ENCODE measurements at places on chromosomes 12 and 14. TPM values are rescaled to one million over a fixed set of nuclear protein-coding genes. Genes with fewer than 3 reads are reported as not detected.

Gene ESPL1
- 34.3 TPM for total RNA-seq

Gene CLEC2B
- 1.0 TPM for total RNA-seq

Gene AMDHD1
- 1.1 TPM for total RNA-seq

Gene TBX5
- not detected for total RNA-seq

Gene HSPB8
- total RNA-seq = not detected

Gene BTG1
- 25.2 TPM for total RNA-seq

Gene SIX1
- 0.28 TPM for total RNA-seq

Gene PDE3A
- 0.47 TPM for total RNA-seq

Gene RBP5
- not detected for total RNA-seq

Gene PSMB5
- 154 TPM for total RNA-seq

DNA sequence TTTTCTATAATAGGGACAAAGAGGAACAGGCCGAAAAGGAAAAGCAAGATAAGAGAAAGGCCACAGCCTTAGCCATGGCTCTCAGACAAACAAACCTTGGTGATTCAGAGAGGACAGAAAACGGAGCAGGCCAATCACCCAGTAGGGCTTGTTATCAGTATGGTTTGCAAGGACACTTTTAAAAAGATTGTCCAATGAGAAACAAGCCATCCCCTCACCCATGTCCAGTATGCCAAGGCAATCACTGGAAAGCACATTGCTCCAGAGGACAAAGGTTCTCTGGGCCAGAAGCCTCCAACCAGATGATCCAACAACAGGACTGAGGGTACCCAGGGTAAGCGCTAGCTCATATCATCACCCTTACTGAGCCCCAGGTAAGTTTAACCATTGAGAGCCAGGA, 243.8 kb upstream of the BTG1 start:
- no peaks in the 10 kb centered on the region for H3K36me3 ChIP-seq
- no peaks in the 10 kb centered on the region for H3K4me1 ChIP-seq
- no peak overlapping the region for H3K27ac ChIP-seq
- H3K4me3 ChIP-seq = no peak overlapping the region
- no peaks in the 10 kb centered on the region for H3K27me3 ChIP-seq
- no peak for DNase-seq

DNA sequence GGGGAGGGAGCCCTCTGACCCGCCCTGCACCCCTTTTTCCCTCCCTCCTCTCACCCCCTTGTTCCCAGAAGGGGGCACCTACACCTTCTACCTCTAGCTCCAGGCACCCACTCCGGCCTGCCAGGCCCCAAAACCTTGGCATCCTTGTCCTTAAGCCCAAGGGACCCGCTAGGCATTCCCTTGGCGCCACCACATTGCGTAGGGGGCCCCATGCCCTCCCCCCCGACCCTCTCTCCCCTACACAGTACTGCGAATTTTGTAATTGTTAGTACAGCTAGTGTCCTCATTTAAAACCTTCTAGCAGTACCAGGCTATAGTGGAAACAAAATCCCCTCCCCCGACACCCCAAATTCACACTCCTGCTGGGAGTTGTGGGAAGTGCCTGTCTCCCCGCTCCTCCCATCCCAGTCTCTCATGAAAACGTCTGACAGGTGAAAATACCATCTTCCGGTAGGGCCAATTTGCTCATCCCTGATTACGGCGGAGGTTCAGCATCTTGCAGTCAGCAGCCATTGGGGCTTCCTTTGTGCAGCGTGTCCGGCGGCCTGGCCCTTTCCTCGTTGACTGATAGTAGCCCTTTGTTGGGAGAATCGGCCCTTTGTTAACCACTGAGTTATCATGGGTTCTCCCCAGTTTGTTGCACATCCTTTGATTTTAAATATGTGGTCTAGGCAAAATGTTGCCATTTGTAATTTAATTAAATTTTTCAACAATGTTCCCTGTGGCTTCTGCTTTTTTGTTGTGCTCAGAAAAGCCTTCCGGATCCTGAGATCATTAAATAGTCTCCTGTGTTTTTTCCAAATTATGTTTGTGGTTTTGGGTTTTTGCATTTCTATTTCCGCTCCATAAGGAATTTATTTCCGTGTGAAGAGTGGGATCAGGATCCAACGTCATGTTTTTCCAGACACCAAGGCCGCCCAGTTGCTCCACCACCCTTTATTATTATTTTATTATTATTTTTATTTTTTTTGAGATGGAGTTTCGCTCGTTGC, 7.9 kb upstream of the CEP170B start:
- peaks cover 6% of the 10 kb centered on the region for H3K4me1 ChIP-seq
- H3K4me3 ChIP-seq = no peak overlapping the region
- no peak overlapping the region for H3K27ac ChIP-seq
- H3K27me3 ChIP-seq = peaks cover 16% of the 10 kb centered on the region

DNA sequence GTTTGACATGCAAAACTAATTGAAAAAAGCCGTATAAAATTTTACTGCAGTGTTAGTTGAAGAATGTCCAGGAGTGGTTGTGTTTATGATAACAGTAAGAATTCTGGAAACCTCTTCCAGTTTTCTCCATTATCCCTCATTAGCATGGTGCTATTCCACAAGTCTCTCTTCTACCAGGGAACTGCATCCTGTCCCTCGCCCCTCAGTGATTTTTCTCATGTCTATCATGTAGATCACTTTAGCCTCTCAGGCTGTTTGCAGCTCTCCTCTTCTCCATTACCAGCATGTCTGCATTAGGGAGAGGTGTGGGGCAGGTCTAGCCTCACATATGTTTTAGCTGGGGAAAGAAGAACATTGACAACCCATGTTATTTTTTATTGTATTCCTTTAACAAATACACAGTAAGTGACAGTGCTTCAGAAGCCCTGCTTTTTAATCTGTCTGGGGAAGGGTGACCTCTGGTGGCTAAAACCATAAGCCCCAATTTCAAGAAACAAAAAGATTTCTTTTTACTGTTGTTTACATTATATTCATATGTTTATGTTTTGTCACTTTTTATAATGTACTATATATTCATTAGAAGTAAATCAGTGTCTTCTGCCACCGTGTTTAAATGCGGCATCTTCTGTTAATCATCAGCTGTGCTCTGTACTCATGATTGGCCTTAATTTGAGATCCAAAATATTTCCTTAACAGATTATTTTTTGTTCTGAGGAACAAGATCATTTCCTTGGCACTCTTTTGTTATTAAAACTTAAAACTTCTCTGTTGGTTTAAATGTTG, 70.7 kb downstream of the RASSF8 start:
- no peak overlapping the region for H3K4me3 ChIP-seq
- no peaks in the 10 kb centered on the region for H3K36me3 ChIP-seq
- peaks cover 7% of the 10 kb centered on the region for H3K4me1 ChIP-seq
- DNase-seq = peak; percentile 59
- H3K27ac ChIP-seq = no peak overlapping the region

DNA sequence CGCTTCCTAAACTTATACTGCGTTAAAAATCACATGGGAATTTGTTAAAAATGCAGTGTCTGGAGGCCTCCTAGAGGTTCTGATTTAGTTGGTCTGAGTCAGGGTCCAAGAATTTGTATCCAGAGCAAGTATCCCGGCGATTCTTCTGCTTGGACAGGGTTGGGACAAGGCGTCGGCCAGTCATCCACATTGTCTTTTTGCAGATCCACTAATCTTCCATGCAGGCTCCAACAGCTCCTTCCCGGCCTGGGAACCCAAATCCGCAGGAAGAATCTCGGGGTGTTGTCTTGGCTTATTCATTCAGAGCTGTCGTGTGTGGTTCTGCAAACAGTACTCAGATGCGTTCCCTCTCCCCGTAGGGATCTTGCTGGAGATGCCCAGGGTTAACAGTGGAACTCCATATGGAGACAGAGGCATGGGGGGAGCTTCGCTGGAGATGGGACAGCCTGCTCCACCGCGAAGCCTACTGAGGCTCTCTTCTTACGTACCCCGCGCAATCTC, 25.3 kb downstream of the GPRC5D start:
- no peak overlapping the region for H3K4me3 ChIP-seq
- H3K27me3 ChIP-seq = no peaks in the 10 kb centered on the region
- DNase-seq = no peak
- no peaks in the 10 kb centered on the region for H3K36me3 ChIP-seq

- no peak overlapping the region for H3K27ac ChIP-seq
- H3K4me1 ChIP-seq = no peaks in the 10 kb centered on the region
- no peak for DNase-seq
- no peaks in the 10 kb centered on the region for H3K27me3 ChIP-seq
- no peaks in the 10 kb centered on the region for H3K36me3 ChIP-seq
- H3K4me3 ChIP-seq = no peak overlapping the region
Measured at GRCh38 chr12:84607170-84607819, 305.3 kb downstream of the SLC6A15 start.

DNA sequence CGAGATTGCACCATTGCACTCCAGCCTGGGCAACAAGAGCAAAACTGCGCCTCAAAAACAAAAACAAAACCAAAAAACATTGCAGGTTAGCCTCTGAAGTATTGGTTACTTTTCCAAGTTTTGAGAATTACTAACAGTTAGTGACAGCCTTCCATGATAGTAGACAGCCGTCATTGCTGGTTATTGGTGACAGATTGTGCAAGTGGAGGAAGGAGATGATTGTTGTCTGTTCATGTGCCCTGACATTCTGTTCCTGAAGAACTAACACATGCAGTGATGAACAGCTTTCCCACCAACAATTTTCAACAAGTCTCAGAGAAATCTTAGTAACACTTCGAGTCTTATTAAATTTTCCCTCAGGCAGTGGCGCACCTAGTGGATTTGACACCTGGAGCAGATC, 89.3 kb upstream of the NAP1L1 start:
- no peaks in the 10 kb centered on the region for H3K27me3 ChIP-seq
- no peak for DNase-seq
- no peaks in the 10 kb centered on the region for H3K36me3 ChIP-seq
- no peaks in the 10 kb centered on the region for H3K4me1 ChIP-seq

DNA sequence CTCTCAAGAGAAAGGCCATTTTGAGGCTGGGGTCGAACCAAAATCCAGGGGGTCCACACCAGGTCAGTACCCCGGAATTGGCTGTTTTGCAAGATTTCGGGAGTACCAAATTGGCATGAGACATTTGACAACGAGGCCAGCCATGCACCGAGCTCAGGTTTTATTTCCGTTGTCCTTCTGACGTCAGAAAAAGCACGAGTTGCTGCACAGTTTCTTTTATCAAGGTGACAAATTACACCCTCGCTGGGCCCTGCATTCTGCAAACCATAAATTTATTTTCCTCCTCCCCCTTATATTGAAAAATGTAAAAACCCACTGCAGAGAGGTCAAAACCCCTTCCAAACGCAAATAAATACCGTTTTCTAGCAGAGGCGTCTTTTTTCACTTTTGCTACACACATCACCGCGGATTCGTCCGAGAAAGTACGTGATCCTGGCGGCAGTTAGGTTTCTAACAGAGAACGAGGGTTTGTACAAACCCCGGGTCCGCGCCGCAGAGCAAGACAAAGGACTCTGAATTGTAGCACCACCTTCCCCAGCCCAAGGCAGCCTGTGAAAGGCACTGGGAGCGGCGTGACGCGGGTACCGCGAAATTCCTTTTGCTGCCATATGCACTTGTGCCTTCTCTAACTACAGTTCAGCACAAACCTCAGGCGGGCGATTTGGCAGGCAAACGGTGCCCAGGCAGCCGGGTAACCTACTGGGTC, 1.8 kb downstream of the SLC38A1 start:
- H3K27ac ChIP-seq = peak overlapping the region; percentile 84
- no peaks in the 10 kb centered on the region for H3K27me3 ChIP-seq
- DNase-seq = peak; percentile 82
- H3K4me1 ChIP-seq = peaks cover 69% of the 10 kb centered on the region

GRCh38 chr12:94372461-94372860, 87.2 kb downstream of the CEP83 start:
- H3K27me3 ChIP-seq = no peaks in the 10 kb centered on the region
- H3K27ac ChIP-seq = no peak overlapping the region
- no peaks in the 10 kb centered on the region for H3K36me3 ChIP-seq
- no peak for DNase-seq
- no peak overlapping the region for H3K4me3 ChIP-seq
- no peaks in the 10 kb centered on the region for H3K4me1 ChIP-seq

GRCh38 chr14:25007832-25008231, 42.1 kb downstream of the STXBP6 start:
- H3K27me3 ChIP-seq = no peaks in the 10 kb centered on the region
- DNase-seq = no peak
- H3K36me3 ChIP-seq = no peaks in the 10 kb centered on the region
- peaks cover 8% of the 10 kb centered on the region for H3K4me1 ChIP-seq

DNA sequence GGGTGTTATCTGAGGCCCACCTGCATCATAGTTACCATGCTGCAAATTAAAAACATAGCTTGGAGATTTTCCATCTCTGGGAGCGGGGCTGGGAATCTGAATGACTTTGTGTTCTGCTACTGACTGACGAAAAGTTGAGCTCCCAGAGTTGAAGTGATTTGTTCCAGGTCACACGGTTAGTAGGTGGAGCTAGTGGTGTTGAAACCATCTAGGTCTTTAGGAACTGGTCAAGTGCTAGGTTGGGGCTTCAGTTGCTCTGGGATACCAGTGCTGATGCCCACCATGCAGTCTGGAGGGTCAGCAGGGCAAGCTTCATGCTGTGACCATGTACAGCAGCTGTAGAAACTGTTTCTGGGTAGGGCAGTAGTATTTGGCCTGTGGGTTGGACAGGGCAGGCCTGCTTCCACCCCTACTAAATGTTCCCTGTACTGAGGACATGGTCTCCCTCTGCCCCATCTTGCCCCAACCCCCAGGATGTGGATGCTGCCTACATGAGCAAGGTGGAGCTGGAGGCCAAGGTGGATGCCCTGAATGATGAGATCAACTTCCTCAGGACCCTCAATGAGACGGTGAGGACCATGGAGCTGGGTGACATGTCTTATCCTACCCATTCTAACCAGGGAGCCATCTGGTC, 5.3 kb downstream of the KRT7 start:
- H3K36me3 ChIP-seq = no peaks in the 10 kb centered on the region
- H3K27ac ChIP-seq = no peak overlapping the region
- H3K27me3 ChIP-seq = peaks cover 24% of the 10 kb centered on the region
- peaks cover 4% of the 10 kb centered on the region for H3K4me1 ChIP-seq
- no peak overlapping the region for H3K4me3 ChIP-seq

- H3K4me1 ChIP-seq = no peaks in the 10 kb centered on the region
- no peak overlapping the region for H3K27ac ChIP-seq
- H3K4me3 ChIP-seq = no peak overlapping the region
- H3K36me3 ChIP-seq = no peaks in the 10 kb centered on the region
- DNase-seq = no peak
Measured at GRCh38 chr14:48243900-48244299, 568.5 kb upstream of the MDGA2 start.

- no peak overlapping the region for H3K4me3 ChIP-seq
- H3K27ac ChIP-seq = no peak overlapping the region
- no peaks in the 10 kb centered on the region for H3K36me3 ChIP-seq
- no peaks in the 10 kb centered on the region for H3K27me3 ChIP-seq
- DNase-seq = no peak
Measured at GRCh38 chr12:3622021-3622821, 130.7 kb downstream of the CRACR2A start.

DNA sequence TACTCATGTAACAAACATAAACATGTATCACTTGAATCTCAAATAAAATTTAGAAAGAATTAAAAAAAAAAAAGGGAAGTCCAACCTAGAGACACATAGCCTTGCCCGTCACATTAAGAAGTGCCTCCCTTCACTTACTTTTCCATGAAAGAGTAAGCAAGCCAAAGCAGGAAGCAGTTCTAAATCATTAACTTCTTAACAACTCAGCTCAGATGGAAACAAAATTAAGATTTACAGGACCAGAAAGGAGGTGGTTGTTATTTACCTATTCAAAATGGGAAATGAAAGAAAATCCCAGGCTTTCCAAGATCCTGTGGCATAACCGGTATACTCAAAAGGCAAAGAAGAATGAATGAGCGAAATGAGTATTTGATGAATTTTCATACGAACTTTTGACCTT, 258.6 kb upstream of the DCN start:
- peaks cover 6% of the 10 kb centered on the region for H3K4me1 ChIP-seq
- no peak overlapping the region for H3K27ac ChIP-seq
- H3K36me3 ChIP-seq = no peaks in the 10 kb centered on the region
- DNase-seq = no peak

Measured in neural progenitor cell (in vitro differentiated cells).